ENCODE measurements at places on chromosomes 5 and 9.

GRCh38 chr5:81065492-81065891, 105.3 kb downstream of the RASGRF2 start:
- DNase-seq = no peak

GRCh38 chr5:64765804-64766504, 2.5 kb downstream of the SREK1IP1 start:
- DNase-seq = no peak

GRCh38 chr5:10331341-10331796, 22.1 kb upstream of the MARCHF6 start:
- no peak for DNase-seq

- no peak for DNase-seq
Observed at GRCh38 chr5:133967698-133968203, 674 bp downstream of the C5orf15 start.

DNA sequence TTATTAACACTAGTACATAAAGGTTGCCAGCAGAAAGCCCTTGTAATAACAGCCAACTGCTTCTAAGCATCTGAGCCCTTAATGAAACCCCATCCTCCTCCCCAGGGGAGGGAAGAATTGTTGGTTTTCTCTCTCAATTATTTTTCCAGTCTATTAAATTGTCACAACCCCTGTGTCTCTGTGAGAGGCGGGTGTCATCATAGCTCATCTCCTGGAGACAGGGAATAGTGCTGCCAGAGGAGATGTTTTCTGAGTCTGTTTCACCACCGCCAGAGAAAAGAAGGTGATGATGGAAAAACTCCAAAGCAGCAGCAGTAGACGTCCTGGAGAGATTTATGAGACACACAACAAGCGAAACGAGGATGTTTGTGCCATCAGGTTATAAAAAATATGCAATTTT, 271.1 kb upstream of the NMUR2 start:
- DNase-seq = no peak

- DNase-seq = no peak
Observed at GRCh38 chr5:15683332-15683731, 183.4 kb downstream of the FBXL7 start.

GRCh38 chr9:81621785-81622259, 67.5 kb downstream of the TLE1 start:
- DNase-seq = no peak

GRCh38 chr5:82349652-82350051, 71.5 kb upstream of the RPS23 start:
- no peak for DNase-seq

DNA sequence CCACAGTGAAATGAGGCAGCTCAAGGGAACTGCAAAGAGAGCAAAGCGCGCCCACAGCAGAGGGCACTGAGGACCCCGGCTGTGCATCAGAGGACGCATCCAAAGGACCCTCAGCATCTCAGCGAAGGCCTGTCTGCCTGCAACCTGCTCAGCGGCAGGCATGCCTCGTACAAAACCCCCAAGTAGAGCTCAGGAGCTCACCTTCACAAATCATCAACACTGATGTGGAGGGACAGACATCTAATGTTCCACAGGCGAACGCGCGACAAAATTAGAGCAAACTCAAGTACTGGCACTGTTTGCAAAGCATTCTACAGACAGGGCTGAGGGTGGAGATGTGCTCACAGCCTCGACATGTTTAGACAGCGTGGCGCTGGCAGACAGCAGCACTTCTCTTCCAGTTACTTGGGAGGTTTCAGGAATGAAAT, 81.0 kb downstream of the DCP2 start:
- no peak for DNase-seq

- DNase-seq = no peak
Observed at GRCh38 chr9:19114680-19115270, 12.1 kb upstream of the HAUS6 start.

DNA sequence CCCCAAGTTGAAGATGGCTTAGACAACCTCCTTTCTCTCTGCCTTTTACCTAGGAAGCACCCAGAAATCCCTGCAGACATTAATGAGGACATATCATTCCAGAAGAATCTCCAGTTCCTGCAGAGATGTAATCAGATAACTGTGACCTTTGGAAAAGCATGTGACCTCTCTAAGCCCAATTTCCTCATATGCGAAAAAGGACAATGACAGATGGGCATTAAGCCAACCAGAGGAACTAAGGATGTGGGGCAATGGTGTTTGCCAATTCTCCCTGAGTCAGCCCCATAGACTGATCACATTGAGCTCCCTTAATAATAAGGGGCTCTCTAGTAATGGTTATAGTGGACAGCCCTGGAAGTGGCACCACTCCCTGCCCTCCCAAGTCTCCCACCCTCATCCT, 10.1 kb upstream of the FOXI1 start:
- DNase-seq = no peak

DNA sequence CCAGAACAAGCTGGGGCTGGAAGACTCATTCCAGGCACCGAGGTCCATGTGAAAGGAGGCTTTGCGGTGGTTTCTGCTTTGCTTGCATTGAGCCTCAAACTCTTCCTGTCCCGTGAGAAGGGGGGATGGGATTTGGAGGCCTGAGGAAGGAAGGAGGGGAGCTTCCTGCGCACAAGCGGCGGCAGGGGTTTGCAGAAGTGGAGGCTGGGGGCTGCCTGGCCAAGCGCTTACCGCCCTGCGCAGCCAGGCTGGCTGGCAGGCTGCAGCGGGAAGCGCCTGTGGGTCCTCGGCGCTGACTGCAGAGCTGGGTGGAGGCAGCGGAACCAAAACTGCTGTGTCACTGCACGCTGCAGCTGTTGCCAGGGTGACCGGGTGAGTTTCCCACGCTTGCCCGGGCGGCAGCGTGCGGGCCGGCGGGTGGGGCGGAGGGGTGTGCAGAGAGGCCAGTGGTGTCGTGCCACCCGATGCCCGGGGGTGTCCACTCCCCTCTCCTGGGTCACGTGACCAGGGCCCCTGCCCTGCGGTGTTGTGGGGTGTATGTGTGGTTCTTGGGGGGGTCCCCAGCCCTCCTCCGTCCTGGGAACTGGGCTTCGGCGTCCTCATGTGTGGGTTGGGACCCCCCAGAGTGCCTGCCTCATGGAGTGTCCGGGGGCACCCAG, 81.0 kb downstream of the RXRA start:
- DNase-seq = peak; percentile 63

DNA sequence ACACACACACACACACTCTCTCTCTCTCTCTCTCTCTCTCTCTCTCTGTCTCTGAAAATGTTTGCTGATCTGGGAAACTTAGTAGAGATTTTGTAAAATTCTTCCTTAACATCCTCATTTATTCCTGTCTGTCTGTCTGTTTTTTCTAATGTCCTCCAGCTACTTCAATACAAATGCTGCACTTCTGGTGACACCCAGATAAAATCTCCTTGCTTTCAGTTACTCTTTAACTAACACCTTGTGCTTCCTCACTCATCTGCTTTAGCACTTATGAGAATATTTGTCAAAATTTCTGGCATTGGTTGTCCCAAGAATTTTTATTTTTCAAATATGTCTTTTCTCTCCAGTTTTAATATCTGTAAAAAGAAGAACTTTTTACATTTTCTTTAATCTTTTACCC, 35.0 kb upstream of the ARRDC3 start:
- DNase-seq = no peak

- no peak for DNase-seq
Observed at GRCh38 chr5:67512758-67513157, 316.2 kb upstream of the CD180 start.

DNA sequence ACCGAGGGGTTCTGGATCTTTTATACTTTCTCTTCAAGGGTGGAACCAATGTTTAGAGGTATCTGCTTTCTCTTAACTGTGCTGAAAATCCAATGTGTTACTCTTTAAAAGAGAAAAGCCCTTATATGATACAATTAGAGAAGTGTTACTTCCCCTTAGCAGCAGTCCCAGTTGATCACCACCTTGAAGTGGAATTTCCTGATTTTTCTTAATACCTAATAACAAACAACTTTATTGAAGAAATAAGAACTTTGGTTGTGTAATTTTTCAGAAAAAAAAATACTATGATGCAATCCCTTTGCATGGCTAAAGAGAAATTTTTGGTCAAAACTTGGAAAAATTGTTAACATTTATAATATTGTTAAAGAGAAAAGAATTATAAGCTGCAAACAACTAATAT, 24.7 kb downstream of the SLC1A3 start:
- no peak for DNase-seq

- no peak for DNase-seq
Observed at GRCh38 chr9:26264709-26265601, 586.7 kb upstream of the TUSC1 start.

- DNase-seq = no peak
Observed at GRCh38 chr9:116320290-116320689, 166.7 kb downstream of the PAPPA start.

- DNase-seq = no peak
Observed at GRCh38 chr9:137801023-137801319, 76.6 kb upstream of the CACNA1B start.

GRCh38 chr5:17713301-17713700, 79.0 kb downstream of the TAF11L14 start:
- DNase-seq = no peak

DNA sequence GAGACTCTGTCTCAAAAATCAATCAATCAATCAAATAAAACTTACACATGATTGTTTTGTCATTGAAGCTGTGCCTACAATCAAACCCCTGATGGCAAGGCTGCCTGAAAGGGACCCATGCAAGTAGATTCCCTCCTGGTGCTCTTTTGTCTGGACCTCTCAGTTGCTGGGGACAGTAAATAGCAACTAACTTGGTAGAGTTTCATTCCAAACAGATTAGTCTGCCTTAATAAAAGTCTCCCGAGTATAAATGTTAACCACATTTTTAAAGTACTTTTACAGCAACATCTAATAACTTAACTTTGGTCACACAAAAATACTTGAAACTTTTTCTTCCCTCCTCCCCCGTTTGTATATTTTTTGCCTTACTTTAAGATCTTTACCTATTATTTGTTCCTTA, 105.5 kb downstream of the FEM1C start:
- no peak for DNase-seq

DNA sequence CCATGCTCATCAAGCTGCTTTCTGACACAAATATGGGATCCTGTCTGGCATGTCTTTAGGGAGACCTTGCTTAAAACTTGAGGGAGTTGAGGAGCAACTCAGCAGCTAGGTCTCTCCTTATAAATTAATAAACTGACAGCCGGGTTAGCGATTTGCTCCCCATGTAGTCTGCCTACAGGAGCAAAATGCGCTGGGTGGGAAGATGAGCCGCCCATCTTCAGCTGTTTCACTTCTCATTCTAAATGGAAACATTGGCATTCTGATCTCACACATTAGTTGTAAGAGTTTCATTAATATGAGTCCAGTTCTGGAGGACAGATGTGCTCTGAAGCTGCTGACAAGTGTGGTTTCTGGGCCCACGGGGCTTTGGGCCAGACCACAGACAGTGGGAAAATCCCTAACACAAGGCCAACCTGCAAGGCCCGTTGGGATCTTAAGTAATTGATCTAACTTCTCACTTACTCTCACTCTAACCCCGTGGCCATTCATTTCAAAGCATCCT, 197.0 kb downstream of the MCTP1 start:
- no peak for DNase-seq

- no peak for DNase-seq
Observed at GRCh38 chr5:174354571-174354970, 309.1 kb downstream of the NSG2 start.

DNA sequence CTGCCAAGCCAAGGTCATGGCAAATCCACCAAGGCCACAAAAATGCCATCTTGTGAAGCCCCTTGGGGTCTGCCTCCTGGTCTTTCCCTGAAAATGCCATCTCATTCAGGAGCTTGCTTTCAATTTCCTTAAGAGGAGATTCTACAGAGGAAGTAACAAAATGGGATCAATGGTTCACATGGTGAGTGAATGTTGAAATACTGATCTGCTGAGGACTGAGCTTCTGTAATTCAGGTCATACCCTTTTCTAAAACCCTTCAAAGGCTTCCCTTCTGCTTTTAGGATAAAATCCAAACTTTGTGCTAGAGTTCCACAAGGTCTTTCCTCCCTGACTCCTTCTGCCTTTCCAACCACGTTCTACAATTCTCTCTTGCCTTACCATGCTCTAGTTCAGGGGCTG, 24.7 kb upstream of the NR3C1 start:
- no peak for DNase-seq

- DNase-seq = no peak
Observed at GRCh38 chr5:146112476-146112875, 7.1 kb upstream of the PLAC8L1 start.

Measured in T-helper 22 cell (primary cell).